ENCODE measurements at places on chromosomes 5 and 9.

DNA sequence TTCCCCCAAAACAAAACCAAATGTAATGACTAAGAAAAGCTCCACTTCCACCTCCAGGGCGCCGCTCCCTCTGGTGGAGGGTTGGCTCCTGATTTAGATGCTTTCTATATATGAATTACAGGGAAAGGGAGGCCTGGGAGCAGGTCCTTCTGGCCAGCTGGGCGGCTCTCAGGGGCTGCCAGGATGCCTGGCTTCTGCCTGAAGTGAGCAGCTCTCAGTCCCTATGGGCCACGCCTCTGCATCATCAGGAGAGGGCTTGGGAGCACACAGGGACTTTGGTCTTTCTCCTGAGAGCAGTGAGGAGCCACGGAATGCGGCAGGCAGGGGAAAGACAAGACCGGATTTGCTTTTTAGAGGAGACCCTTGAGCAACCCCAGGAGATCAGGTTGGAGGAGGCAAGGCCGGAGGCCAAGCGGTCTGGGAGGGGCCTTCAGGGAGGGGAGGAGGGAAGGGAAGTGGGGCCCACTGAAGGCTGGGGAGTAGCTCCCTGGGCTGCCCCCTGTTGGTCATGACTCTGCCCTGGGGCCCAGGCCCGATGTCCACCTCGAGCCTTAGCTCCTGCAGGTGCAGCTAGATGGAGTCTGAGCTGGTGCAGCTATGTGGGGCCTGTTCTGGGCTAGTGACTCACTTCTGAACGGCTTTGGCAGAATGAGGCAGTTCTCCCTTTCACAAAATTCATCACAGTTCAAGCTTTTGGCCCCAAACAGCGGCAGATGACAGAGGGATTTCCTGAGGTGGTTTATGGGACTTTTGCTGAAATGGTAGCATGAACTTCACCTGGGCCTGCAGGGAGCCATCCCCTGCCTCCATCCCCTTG lies 11.3 kb upstream of the GRHPR start:
- no peak for DNase-seq

DNA sequence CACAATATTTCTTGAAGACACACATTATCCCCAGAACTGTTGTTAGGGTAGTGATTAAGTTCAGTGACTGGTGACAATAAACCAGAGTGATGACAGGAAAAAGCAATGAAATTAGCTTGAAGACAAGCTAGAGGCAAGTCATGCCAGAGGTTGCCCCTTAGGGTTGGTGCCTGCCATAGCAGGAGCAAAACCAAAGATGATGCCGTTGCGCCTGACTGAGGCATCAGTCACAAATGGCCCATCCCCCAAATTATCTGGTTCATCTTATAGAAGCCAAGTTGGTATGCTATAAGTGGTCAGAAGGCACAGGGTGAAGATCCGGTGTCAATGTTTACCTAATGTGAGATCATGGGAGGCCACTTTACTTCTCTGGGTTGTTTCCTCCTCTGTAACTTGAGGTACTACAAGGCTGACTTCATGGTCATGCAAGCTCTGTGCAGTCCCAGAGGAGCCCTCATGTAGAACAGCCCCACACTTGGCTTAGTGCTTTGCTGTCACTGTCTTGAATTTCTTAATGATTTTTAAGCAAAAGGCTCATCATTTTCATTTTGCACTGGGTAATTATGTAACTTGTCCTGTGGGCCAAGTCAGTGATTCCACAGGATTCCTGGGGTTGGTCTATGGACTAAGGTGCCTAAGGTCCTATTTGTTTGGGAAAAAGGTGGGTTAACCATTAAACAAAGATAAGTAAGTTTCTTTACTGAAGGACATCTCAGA lies 211.3 kb downstream of the MAN2A1 start:
- no peak for DNase-seq

DNA sequence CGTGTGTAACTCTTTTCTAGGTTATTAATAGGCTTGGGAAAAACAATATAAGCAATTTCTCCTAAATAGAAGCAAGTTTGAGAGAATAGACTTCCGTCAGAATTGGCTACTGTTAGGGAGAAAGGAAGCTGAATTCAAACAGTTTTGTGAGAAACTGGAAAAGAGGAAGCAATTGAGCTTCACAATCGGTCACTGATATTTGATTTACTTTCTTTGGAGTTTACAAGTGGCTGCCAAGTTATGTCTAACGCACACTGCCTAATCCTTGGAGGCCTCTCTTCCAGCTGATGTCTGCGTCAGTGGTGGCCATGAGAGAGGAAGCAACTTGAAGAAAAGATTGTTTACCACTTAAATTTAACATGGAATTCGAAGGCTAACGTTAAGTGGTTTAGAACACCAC lies 319.5 kb downstream of the ADGRV1 start:
- no peak for DNase-seq

DNA sequence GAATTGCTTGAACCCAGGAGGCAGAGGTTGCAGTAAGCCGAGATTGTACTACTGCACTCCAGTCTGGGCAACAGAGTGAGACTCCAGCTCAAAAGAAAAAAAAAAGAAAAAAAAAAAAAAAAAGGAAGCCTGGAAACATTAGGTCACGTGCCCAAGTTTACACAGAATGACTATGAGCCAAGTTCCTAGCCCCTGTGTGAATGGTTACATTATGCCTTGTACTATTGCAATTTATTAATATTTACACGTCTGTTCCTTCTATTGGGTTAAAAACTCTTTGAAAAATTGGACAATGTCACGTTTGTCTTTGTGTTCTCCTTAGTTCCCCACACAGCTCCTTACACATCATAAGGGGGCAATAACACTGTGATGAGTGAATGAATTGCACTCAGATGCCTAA lies 33.5 kb upstream of the SLC28A3 start:
- no peak for DNase-seq

DNA sequence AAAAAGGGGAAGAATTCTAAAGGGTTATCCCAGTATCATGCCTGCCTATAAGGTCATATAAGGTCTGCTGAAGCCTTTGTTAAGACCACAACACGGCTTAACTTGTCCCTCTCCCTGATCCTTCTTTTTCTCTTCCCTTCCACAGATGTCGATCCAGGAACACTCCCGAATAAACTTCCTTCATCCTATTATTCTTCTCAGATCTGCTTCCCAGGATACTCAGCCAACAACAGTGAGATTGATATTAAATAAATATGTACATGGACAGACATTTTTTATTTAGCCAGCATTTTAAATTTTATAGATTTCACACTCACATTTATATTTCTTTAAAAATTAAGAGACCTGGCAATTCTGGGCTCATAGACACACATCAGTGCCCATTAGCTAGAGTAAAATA lies 44.1 kb downstream of the DPYSL3 start:
- DNase-seq = no peak

DNA sequence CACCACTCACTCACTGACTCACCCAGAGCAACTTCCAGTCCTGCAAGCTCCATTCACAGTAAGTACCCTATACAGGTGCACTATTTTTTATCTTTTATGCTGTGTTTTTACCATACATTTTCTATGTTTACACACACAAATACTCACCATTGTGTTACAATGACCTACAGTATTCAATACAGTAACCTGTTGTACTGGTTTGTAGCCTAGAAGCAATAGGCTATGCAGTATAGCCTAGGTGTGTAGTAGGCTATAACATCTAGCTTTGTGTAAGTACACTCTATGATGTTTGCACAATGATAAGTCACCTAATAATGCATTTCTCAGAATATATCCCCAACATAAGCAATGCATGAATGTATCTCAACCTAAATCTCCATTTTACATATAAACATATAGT lies 541.1 kb downstream of the NR2F1-AS1 start:
- DNase-seq = no peak

- no peak for DNase-seq
Observed at GRCh38 chr5:33465120-33465519, 24.4 kb downstream of the TARS1 start.

GRCh38 chr9:88538311-88539085 lies 3.5 kb downstream of the NXNL2 start:
- DNase-seq = no peak

GRCh38 chr5:65247594-65247993 lies 234.1 kb downstream of the ADAMTS6 start:
- no peak for DNase-seq

DNA sequence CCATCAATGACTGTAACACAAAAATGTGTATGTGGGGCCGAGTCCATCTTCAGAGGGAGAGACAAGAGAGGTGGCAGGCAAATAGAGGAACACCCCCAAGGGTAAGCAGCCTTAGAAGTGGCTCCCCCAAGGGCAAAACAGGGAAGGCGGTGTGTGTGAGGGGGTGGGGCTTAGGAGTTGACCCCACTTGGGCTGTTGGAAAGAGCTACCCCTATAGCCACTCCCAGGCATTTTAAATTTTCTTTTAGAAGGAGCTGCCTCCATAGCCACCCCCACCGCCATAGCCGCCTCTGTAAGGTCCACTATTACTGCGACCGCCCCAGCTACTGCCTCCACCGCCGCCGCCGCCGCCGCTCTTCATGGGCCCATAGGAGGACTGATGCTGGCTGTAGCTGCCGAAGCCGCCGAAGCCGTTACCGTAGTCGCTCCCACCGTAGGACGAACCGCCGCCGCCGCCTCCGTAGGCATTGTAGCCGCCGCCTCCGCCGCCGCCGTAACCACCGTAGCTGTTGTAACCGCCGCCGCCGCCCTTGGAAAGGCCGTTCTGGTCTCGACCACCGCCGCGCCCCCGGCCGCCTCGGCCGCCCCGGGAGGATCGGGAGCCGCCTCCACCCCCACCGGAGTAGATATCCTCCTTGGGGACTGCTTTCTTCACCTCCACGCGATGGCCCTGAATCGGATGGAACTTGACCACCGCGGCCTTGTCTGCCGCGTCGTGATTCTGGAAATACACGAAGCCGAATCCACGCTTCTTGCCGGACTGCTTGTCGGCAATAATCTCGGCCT lies 1.1 kb downstream of the HNRNPA0 start:
- DNase-seq = no peak

GRCh38 chr5:180586870-180587269 lies 4.4 kb downstream of the SCGB3A1 start:
- DNase-seq = no peak

DNA sequence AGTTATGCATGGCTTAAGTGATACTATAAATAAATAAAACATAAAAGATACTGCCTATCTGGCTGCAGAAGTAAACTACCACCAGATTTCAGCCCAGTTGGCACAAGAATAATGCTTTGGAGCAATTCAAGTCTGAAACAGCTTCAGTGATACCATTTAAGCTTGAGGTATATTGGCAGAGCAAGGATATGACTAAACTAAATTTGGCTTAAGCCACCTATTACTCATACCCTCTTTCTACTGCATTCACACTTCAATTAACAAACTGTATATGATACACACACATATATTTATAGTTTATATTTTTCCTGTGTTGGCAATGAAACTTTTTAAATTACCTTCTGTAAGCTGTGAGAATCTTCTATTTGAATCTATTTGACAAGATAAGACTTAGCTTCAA lies 431.9 kb downstream of the ANXA1 start:
- no peak for DNase-seq

- DNase-seq = peak; percentile 29
Observed at GRCh38 chr5:93658044-93658443, 75.0 kb downstream of the NR2F1 start.

DNA sequence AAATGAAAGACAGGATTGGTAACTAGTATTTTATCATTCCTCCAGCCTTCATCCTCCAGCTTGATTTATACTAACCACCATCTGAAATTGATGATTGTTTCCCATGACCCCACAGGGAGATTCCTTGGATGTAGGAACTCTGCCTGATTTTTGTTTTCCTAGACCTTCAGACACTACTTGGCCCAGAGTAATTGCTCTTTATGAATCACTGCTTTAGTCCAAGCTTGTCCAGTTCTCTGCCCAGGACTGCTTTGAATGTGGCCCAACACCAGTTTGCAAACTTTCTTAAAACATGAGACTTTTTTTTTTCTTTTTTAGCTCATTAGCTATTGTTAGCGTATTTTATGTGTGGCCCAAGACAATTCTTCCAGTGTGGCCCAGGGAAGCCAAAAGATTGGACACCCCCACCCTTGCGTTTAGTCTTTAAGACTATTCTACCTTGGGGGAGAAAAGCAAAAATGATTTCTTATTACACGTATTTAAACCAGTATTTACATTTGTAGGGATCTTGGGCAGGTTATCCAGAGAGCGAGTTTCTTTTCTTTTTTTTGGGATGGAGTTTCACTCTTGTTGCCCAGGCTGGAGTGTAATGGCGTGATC lies 18.4 kb downstream of the BASP1 start:
- DNase-seq = no peak

GRCh38 chr5:96259151-96259772 lies 173.8 kb downstream of the PCSK1 start:
- DNase-seq = no peak

- DNase-seq = no peak
Observed at GRCh38 chr9:111400564-111400898, 70.5 kb upstream of the OR2K2 start.

GRCh38 chr9:79408200-79408599 lies 163.6 kb upstream of the TLE4 start:
- no peak for DNase-seq

DNA sequence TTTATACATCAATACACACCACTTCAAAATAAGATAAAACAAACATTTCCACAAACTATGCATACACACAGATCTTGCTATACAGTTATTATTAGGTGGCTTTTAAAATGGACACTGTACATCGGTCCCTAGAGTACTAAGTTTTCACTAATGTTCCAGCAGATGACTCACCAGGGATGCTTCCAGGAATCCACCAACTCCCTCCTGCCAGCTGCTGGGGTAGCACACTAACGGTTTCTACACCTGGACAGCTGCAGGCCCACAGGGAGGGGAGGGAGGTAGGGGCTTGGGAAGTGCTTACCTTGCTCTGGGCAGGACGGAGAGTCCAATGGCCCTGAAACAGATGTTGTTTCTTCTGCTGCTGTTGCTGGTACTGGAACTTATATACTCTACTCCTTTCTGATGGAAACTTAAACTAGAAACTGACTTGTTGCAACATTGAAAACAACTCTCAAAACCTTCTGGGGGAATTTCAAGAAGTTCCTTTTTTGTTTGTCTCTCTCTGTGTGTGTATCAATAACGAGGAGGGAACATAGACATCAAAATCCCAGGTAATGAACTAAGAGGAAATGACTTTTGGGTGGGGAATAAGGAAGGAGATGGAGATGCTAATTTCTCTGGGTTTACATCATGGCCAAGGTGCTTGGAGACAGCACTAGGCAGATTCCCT lies at the start of gene IL12B:
Gene IL12B (minus strand): TSS at position 357 of the 670 bp plus-strand sequence. CDS start 3,705 bp downstream, outside the sequence.
- DNase-seq = no peak

- DNase-seq = no peak
Observed at GRCh38 chr5:77973253-77973609, 197.1 kb upstream of the TBCA start.

DNA sequence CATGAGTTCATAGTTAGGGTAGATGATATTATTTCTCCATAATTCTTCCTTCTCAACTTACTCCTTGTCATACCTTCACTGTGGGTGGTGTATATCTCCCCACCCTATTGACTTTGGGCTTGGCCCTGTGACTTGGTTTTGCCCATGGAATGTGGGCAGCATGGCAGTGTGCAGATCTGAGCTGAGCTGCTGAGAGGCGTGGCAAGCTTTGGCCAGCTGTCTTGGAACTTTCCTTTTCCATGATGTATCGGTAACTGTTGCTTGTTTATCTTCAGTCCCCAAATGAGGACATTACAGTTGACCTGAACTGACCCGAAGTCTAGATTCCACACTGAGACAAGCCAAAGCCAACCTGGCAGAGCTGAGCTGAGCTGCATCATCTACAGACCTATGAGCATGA lies 70.4 kb downstream of the RALGPS1 start:
- DNase-seq = no peak

GRCh38 chr5:32679218-32679617 lies 31.9 kb upstream of the NPR3 start:
- DNase-seq = no peak

GRCh38 chr9:94818178-94818541 lies 91.7 kb downstream of the AOPEP start:
- no peak for DNase-seq

- DNase-seq = no peak
Observed at GRCh38 chr9:121998513-121999049, 94.5 kb downstream of the TTLL11 start.

- DNase-seq = no peak
Observed at GRCh38 chr5:122295138-122295537, 16.9 kb upstream of the SNCAIP start.
